ENCODE measurements at places on chromosomes 16 and 17.
A peak's percentile ranks its signal among the peaks of the same experiment; 100 is the strongest.

- no peak for DNase-seq
Measured at GRCh38 chr16:2370721-2371120, 30.2 kb upstream of the ABCA3 start.

DNA sequence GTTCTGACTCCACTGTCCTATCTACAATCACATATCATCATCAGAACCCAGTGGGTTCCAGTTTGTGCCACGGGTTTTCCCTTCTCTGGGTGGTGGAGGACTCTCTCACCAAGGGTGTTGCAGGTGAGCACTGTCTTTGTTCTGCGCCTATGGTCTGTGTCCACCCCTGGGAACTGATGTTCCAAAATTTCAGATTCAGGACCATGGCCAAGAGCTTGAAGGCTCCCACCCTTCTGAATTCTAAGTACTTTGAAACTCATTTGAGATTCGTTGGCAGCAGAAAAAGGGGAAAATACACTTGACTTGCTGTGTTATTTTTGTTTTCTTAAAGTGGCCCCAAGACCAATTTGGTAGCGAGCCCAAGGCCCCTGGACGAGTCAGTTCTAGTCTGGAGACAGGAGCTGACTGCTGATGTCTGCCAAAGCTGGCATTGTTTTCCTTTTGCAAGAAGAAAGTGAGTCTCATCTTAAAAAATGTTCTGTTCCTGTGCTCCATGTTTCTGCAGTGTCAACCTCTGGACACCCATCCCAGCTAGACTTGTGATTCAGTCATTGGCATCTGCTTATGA lies 310.9 kb downstream of the HAPSTR1 start:
- no peak for DNase-seq

- no peak for DNase-seq
Measured at GRCh38 chr17:73250851-73251640, 10.6 kb downstream of the CPSF4L start.

GRCh38 chr17:81371910-81372760 lies 23.1 kb upstream of the BAHCC1 start:
- peak; percentile 30 for DNase-seq

DNA sequence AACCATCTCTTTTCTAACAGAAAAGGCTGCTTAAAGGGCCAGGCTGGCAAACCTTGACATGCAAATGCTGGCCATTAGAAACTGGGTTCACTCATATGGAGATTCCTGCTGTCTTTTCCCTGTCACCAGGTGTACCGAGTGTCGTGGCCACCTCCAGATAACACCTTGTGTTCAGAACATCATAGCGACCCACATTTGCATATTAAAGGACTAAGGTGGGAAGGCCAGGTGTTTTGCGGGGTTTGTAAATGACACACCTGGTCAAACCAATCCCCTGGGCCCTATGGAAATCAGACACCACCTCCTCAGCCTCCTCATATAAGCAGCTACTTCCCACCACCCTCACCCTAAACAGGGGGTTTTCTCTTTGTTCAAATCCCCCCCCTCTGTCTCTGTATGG lies 2.5 kb upstream of the AIPL1 start:
- DNase-seq = no peak

DNA sequence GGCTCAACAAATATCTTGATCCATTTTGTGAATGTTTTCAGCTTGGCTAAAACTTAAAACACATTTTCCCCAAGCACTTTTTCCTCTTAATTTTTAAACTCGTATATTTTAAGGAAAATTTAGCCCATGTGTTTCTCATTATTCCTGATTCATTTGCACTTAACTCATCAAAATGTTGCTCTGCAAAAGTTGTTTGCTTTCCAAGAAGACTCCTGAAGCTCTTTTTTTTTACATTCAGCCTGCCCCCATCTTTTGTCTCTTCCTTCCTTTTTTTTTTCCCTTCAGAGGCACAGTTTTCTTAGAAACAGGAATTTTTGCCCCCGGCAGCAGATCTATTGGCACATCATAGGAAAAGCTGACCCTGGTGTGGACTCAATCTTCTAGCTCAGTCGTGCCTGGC lies 155.0 kb upstream of the SALL1 start:
- DNase-seq = no peak

DNA sequence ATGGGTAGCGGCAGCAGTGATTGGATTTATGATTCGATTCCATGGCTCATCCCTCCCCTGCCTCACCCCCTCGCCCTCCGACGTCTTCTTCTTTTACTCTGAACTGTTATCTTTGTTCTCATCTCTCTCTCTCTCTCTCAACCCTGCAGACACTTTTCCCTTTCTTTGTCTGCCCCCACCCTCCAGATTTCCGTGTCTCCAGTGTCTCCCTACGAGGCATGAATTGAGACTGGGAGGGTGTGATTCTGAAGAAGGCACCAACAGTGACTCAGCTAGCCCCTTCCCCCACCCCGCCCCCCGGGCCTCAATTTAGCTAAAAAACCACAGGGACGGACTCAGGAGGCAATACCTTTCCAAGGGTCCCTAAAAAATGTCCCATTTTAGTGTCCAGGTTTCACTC lies 47.6 kb upstream of the STH start:
- DNase-seq = no peak

DNA sequence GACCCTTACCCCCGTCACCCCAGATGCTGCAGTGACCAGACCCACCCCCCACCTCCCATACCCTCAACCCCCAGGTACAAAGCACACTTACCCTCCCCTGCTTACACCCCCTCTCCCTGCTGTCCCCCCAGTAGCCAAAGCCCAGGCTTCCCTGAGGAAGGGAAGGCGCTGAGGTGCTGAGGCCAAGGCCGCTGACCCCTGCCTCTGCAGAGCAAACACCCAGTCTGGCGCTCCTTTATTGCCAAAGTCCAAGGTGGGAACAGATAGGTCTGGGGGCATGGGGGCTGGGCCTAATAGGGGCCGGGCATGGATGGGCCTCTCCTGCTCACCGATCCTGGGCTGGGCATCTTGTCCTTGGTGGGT lies 683 bp downstream of the LCAT start:
- no peak for DNase-seq

DNA sequence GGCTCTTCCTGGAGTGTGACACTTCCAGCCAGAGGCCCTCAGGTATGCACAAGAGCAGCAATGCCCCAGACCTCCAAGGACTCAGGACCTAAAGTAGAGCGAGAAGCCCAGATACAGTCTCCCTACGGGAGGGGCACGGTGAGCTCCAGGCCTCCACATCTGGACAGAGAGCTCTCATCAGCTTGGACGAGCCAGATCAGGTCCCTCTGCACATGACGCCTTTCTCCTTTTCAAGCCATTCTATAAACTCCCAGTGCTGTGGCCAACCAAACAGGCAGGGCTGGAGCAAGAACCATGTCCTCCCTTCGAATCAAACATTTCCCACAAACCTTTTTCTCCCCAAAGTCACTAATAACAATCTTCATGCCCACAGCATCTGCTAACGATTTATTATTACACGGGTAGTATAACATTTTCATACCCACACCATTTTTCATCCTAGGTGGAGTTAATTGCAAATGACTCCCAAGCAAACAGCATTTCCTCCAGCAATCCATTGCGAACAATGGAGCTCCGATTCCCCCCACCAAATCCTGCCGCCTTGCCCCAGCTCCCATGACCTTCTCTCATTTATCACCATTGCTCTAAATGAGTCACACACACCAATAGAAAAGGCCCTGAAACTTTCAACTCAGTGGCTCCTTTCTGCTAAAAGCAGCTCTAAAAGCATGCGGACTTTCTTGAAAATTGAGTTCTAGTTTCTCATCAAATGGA lies 24.2 kb upstream of the NLRP1 start:
- DNase-seq = no peak

DNA sequence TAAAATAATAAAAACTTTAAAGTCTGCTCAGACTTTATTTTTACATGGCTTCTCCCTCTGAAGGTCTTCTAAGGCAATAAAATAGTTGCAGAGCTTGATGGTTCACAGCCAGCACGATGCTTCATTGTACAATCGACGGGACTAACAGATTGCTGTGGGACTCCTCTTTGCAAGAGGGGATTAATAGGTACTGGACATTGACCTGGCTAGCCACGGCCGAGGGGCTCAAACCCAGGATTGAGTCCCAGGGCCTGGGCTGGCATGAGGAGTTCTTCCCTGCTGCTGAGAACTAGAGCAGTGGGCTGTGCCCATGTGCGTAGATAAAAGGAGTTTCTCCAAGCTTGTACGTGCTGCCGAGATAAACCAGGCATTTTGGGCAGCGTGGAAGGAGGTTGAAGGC lies 23.6 kb upstream of the GAN start:
- no peak for DNase-seq

DNA sequence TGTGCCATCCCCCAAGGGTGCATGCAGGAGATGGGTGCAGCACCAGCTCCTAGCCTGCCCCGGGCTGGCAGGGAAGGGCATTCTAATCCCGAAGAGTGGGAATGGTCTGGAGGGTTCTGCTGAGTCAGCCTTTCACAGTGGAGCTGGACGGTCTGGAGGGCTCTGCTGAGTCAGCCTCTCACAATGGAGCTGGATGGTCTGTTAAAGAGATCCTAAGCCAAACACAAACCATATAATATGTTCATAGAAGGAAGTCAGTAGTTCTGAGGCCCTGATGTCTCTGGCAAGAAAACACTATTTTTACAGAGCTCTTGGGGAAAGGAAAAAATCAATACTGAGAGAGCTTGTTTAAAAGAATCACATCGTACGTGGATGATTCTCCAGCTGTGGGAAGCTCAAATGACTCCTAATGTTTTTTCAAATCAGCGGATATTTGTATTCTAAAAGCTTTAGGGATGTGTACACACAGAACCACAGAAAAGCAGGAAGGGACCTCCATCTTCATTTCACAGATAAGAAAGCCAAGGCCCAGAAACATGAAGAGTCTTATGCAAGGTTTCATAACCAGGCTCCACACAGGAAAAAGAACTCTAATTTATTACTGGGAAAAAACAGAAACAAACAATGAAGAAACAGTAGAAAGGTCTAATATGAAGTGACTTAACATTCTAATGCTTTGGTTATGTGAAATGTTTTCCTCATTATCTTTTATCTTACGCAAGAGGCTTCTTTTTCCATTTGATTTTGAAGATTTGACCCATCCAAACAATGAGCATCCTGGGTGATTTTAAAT lies 176.3 kb downstream of the VPS53 start:
- no peak for DNase-seq

Measured in caudate nucleus (tissue), 63 donors.